Suppressor macrophage (primary cell): ENCODE measurements at places on chromosomes 12 and 14.

- DNase-seq, result no peak
These were observed 42.2 kb upstream of the SLC6A13 start for GRCh38 chr12:304805-305204.

- no peak for DNase-seq
These were observed 30.2 kb downstream of the BDKRB1 start for GRCh38 chr14:96286251-96286650.

DNA sequence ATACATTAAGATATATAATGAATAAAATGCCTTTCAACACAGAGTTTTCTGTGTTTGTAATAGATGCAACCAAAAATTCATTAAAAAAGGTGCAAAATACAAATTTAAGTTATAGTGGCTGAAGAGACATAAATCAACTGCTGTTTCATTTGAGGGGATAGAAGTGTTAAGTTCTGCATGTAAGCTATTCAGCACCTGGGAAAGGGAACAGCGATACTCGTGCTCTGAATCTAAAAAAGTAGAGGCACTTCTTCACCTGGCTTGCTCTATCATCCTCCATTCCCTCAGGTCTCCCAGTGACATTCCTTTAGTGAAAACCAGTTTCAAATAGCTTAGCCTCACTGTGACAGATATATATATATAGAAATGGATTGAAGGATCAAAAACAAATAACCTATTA lies 222.6 kb downstream of the ACSS3 start:
- DNase-seq, result no peak

- no peak for DNase-seq
These were observed 12.1 kb downstream of the C14orf132 start for GRCh38 chr14:96051231-96051630.

- DNase-seq, result no peak
These were observed 128.4 kb downstream of the FOXA1 start for GRCh38 chr14:37466623-37467088.

- no peak for DNase-seq
These were observed 34.7 kb downstream of the CCDC92 start for GRCh38 chr12:123937707-123938591.

DNA sequence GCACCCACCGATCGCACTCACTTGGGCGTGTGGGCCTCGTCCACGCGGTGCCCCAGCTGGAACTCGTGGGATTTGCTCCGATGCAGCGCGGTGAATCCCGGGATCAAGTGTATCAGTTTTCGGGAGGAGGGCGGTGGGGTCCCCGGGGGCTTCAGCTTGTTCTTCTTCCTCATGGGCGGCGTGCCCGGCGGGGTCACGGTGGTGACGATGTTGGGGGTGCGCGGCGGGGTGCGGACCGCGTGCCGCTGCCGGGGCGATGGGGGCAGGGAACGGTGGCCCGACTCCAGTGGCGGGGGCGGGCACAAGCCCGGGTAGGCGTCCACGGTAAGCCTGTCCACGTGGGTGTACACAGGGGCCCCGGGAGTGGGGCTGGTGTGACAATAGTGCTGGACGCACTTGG lies 207.8 kb downstream of the KSR2 start:
- DNase-seq, result no peak

DNA sequence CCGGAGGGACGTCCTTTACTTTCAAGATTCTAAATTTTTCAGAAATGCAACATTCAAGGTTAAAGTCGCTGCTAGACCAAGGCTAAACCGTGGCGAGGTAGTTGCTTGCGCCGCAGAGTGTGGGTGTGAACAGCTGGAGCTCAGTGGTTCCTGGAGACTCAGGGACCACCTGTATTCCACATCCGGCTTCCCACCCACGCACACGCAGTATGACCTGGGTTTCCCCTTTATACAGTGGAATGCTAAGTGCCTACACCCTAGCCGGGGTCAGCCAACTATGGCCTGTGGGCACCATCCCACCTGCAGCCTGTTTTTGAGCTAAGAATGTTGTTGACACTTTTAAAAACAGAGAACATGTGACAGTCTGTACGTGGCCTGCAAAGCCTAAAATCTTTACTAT lies 42.9 kb upstream of the TESC start:
- DNase-seq, result no peak

- DNase-seq, result no peak
These were observed 5.8 kb downstream of the NID2 start for GRCh38 chr14:52063052-52063462.

- no peak for DNase-seq
These were observed 2.7 kb upstream of the BEST3 start for GRCh38 chr12:69701826-69702225.

- no peak for DNase-seq
These were observed 62.2 kb downstream of the PAPOLA start for GRCh38 chr14:96564389-96564788.

- DNase-seq, result no peak
These were observed 49.2 kb downstream of the DAD1 start for GRCh38 chr14:22539831-22540230.

GRCh38 chr12:29768372-29768771 lies 15.4 kb downstream of the TMTC1 start:
- no peak for DNase-seq

DNA sequence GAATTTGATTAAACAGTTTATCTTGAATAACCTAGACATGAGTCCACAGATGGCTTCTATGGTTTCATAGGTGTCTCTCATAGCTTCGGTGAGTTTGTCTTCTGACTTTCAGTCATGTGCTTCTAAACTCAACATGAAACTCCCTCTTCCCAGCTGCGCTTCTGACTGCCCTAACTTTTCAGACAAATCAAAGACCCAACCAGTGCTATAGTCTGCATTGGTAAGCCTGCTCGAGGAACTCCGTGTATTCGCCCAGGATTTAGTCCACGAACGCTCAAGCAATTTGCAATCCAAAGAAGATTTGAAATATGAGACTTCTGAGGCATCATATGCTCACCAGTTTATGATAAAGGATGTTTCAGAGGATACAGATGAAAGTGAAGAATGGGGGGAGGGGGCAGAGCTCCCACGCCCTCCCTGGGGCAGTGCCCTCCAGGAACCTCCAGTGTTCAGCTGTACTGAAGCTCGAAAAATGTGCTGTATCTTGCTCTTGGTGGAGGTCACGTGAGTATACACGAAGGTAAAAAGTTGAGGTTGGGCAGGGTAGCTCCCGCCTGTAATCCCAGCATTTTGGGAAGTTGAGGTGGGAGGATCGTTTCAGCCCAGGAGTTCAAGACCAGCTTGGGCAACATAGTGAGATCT lies 5.2 kb upstream of the RILPL2 start:
- no peak for DNase-seq

GRCh38 chr14:104865081-104865630 lies at the start of gene CEP170B:
CEP170B (plus strand) TSS chr14:104865268; CDS start chr14:104868451, 3,183 bp downstream.
- DNase-seq, result peak; percentile 37

DNA sequence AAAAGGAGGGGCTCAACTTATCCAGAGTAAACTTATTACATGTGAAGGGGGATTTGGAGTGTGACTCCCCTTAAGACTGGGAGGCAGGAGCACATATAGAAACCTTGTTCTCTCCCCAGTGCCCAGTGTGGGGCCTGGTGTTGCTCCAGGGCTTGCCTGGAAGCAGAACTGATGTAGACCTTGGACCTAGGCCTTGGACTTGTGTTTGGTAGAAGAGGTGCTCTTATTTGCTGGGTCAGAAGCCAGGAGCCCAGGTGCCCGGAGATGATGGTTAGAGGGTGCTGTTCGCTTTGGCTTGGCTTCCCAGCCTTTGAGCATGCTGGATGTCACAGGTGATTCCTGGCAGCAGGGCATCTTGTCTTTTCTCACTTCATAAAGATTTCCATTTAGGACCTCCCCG lies 110.4 kb downstream of the SMOC1 start:
- no peak for DNase-seq

GRCh38 chr12:113088971-113089756 lies 32.6 kb downstream of the DTX1 start:
- no peak for DNase-seq

DNA sequence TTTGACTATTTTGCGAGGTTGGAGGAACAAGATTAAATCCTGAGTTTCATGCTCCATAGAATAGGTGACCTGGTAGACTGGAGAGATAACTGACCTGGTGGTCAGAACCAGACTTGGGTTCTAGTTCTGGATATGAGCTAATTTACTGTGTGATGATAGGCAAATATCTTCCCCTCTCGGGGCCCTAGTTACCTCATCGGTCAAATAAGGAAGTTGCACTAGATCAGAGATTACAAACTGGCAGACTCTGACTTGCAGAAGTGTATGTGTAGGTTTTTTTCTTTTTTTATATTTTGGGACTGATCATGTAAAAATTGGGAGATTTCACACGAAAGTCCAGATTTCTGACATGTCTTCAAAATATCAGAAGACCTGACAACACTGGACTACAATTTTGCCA lies 37.0 kb downstream of the RPH3A start:
- DNase-seq, result peak; percentile 38
